ENCODE measurements at places on chromosomes 2 and 18.

DNA sequence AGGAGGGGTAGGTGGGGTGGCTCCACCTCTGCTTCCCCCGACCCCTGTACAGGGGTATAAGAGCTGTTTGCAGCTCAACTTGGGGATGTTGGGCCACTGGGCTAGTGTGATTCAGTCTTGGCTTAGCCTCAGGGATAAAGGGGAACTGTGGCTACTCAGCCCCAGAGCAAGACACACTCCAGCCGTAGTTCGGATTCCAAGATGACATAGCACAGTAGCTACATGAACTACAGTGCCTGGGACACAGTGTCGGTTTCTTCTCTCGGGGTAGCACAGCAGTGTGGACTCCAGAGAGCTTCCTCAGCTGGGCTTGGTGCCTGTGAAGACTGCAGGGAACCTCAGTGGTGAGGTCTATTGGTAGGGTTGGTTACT lies 21.1 kb downstream of the CARF start:
- no peak for DNase-seq

GRCh38 chr2:22694300-22694699 lies 690.7 kb upstream of the KLHL29 start:
- DNase-seq: no peak

DNA sequence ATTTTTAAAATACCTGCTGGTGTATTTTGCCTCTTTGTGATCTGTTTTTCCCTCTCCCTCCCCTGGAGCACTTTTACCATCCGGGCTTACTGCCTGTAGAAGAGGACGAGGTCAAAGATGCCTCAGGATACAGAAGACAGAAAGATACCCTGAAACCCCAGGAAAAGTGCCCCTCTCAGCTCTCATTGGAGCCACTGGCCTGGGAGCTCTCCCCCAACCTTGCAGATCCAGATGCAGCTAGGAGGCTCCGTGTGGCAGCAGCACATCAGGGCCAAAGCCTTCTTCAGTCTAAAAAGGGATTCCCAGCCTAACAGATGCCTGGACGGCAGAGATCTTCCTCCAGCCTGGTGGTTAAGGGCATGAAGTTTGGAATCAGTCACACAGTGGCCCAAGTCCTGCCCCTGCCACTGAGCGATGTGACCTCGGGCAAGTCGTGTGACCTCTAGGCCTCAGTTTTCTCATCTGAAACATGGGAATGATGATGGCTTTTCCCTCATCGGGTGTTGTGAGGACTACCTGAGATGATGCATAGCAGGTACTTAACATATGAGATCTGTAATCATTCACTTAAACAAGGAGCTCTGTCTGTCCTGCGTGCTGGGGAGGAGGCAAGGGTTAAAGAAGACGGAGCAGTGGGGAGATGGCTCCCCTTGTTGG lies 239.4 kb downstream of the DYSF start:
- no peak for DNase-seq

DNA sequence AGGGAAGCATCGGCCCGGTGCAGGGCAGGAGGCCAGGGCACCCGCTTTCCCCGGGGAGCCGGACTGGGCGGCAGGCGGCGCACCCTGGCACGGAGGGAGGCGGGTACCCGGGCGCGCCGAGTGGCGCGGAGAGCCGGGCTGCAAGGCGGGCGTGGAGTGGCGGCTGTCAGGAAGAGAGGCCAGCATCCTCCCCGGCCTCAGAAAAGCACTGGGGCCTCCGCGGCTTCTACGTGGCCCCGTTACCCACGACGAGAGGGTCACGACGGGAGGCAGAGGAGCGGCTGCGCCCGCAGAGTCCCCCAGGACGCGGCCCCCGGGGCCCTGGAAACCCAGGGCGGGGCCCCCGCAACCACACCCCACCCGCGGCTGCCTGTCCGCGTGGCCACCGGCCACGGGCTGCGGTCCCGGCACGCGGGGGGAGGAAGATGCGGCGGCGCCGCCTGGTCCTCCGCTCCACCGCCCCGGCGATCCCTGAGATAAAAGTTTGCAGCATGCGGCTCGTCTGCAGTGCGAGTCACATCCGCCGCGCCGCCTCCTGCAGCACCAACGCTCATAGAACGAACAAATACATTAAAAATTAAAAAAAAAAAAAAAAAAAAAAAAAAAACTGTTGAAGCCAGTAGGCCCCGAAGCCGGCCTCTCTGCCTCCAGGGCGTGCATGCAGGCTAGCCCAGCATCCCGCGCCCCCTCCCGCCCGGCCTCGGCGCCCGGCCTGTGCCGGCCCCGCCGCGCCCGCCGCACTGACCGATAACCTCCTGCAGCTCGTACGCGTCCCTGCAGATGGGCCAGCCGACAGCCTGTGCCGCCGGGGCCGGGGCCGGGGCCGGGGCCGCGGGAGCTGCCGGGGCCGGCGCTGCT lies 683 bp downstream of the STK39 start:
- DNase-seq: peak; percentile 87

- no peak for DNase-seq
Measured at GRCh38 chr2:30956995-30957394, 149.7 kb upstream of the CAPN13 start.

- DNase-seq: no peak
Measured at GRCh38 chr2:224039770-224040440, 819 bp upstream of the SERPINE2 start.

- no peak for DNase-seq
Measured at GRCh38 chr2:231436957-231437356, 27.3 kb downstream of the NCL start.

DNA sequence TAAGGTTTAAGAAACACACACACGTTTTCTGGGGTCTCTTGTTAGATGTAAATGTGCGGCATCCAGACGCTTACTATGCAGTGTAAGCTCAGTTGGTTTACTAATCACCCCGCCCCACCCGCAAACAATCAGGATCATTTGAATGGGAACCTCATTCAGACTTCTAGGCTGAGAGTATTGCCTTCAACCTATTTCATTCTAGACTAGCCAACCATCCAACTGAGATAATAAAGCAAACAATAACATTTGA lies 1.3 kb upstream of the FIGN start:
- DNase-seq: no peak

DNA sequence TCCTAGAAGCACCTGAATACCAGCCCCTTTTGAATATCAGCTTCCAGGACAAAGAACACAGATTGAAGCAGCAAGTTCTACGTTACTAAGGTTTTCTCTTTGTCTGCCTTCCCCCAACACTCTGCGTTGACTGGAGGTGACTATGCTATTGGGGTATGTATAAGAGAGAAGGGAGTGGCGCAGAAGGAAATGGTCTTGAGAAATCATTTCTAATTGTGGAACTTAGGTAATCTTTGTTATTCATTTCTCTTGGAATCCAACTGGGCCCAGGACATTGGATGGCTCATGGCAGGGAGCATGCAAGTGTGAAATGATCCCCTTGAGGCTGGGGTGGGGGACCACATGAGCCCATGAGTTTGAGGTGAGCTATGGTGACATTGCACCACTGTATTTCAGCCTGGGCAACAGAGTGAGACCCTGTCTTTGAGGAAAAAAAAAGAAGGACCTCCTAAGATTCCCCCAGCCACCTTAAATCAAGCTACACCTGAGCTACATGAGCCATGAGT lies 29.7 kb downstream of the XDH start:
- DNase-seq: no peak

GRCh38 chr2:25521665-25522387 lies 151.6 kb downstream of the DTNB start:
- peak; percentile 94 for DNase-seq

DNA sequence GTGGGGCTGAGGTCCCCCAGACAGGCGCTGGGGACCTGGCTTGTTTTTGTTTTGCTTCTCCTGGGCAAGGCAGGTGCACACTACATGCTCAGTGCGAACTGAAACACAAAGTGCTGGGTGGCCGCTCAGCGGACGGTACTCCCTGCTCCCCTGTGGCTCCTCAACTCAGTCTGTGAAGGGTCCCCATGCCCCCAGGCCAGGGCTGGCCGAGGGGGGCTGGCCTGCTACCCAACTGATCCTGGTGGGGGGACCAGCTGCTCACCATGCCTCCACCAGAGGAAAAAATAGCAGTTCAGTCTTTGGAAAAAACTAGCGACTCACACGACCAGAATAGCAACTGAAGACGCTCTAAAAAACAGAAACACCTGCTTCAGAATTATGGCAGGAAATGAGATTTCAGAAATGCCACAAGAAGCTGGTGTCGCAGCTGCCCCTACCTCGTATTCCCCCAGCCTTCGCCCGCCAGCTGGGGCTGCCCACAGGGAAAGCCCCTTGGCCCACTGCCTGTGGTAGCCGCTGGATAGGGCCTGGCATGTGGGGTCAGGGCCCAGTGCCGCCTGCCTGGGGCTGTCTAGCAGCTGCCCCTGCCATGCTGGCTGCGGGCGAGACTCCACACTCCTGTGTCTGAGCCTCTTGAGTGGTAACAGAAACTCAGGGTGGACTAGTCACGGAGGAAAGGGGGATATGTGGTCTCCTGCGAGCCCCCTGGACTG lies 43.7 kb downstream of the MEX3C start:
- DNase-seq: peak; percentile 67

GRCh38 chr2:136149011-136149410 lies 31.1 kb upstream of the CXCR4 start:
- DNase-seq: no peak

DNA sequence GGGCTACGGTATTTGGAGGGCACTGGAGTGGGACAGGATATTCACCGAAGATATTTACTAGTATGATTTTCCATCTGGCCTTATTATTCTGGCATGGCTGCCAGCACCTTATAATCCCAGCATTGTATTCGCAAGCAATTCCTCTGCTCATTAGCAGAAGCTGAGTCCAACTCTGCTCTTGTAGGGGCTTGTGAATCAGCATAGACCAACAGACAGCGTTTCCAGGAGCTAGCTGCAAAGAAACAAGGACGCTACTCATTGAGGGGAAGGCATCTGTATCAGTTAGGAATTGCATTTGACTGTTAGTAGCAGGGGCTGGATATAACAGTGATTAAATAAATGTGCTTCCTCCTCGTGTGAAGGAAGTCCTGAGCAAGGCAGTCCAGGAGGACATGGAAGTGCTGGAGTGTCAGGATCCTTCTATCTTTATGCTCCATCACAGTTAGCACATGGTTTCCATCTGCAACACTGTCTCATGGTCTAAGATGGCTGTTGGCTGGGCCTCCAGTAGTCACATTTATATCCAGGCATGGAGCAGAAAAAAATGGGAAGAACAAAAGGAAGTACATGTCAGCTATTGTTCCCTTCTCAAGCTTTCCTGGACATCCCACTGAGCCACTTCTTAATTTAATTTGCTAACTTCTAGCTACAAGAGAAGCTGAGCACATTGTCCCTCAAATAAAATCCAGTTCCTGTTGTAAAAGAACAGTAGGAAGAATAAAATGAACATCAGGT lies 214.1 kb downstream of the C1D start:
- no peak for DNase-seq

GRCh38 chr18:32358075-32358474 lies 112.6 kb downstream of the GAREM1 start:
- DNase-seq: no peak

DNA sequence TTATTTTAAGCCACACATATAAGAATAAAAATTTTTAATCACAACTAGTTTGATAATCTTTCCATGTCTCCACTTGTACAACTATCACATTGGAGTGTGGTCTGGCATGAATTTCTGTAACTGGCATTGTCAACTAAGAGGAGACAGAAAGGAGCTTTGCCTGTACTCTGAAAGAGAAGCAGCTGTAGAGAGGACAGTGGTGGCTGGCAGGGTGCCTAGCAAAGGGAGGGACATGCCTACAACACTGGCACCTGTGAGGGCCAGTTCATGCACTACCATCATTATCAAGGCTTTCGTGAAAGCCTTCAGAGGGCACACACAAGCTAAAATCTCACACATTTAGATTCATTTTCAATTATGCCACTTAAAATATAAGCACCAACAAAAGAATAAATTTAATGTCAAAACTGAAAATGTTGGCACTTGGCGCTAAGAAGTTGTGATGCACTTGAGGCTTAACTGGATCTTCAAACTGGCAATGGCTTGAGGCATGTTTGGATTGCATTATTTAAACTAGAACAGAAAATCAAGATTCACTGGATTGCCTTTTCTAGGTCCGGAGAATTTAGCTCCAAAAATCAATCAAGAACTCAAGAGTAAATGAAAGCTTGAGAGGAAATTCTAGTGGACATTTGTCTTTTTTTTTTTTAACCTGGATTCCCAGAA lies 238.6 kb downstream of the ZNF385B start:
- DNase-seq: no peak

GRCh38 chr2:88554189-88554588 lies 73.1 kb downstream of the EIF2AK3 start:
- no peak for DNase-seq

DNA sequence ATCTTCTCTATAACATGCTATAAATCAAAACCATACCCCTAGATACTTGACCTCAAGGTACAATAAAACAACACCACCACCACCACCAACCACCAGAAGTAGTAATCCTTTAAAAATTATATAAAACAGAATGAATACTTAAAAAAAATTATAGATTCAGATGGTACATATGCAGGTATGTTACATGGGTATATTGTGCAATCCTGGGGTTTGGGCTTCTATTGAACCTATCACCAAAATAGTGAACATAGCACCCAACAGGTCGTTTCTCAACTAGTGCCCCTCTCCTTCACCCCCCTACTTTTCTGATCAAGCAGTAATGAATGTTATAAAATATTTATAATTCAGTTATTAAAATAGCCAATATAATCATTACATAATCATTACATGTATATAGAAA lies 71.1 kb upstream of the CHN1 start:
- no peak for DNase-seq

- DNase-seq: no peak
Measured at GRCh38 chr18:74869904-74870863, 272.5 kb downstream of the ZNF407 start.

- no peak for DNase-seq
Measured at GRCh38 chr2:164220265-164220664, 401.0 kb downstream of the GRB14 start.

- DNase-seq: no peak
Measured at GRCh38 chr2:103293067-103293741, 531.4 kb downstream of the TMEM182 start.

DNA sequence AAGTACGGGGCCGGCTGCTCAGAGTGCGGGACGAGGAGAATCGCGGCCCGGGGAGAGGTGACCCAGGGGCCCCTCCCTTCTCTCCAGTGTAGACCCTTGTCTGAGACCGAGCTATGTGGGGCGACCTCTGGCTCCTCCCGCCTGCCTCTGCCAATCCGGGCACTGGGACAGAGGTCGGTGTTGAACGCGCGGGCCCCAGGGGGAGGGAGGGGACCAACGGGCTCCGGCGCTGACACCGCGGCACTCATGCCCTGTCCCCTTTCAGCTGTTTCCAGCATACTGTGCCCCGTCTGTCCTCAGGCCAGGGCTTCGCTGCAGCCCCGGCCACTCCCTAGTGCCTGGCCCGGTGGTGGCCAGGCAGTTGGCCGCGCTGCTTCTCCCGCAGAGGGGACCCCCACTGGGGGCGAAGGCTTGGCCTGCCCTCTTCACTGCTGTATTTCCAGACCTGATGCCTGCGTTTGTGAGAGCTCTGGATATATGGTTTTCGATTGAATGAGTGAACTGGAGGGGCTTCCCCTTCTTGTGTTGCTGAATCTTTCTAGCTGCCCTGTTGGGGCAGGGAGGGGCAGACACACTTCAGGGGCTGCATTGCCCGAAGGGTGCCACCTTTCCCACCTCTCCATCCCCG lies 809 bp downstream of the DBI start:
- peak; percentile 31 for DNase-seq

- DNase-seq: no peak
Measured at GRCh38 chr2:239827523-239827890, 197.6 kb downstream of the NDUFA10 start.

- no peak for DNase-seq
Measured at GRCh38 chr18:11489266-11489899, 120.0 kb upstream of the SLC35G4 start.

Data from common myeloid progenitor, CD34-positive (primary cell).